HT1080 (cell line): ENCODE measurements at places on chromosomes 6 and 20. TPM values are rescaled to one million over a fixed set of nuclear protein-coding genes. Genes with fewer than 3 reads are reported as not detected.

The ARFRP1 gene
- total RNA-seq = 44.6 and 46.2 TPM in 2 replicates

The RBPJL gene
- not detected in 2 replicates for total RNA-seq

- DNase-seq = peak; percentile 67
Observed at GRCh38 chr6:13924146-13924948, 405 bp upstream of the RNF182 start.

DNA sequence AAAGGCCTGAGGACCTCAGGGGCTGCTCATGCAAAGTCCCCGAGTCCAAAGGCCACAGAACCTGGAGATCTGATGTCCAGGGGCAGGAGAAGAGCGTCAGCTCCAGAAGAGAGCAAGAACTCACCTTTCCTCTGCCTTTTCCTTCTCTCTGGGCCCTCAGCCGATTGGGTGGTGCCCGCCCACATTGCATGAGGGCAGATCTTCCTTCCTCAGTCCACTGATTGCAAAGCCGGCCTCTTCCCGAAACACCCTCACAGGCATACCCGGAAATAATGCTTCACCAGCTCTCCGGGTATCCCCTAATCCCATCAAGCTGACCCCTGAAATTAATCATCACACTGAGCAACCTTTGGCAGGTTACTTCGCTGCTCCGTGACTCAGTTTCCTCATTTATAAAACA is 33.4 kb downstream of the SPDEF start:
- no peak for DNase-seq

DNA sequence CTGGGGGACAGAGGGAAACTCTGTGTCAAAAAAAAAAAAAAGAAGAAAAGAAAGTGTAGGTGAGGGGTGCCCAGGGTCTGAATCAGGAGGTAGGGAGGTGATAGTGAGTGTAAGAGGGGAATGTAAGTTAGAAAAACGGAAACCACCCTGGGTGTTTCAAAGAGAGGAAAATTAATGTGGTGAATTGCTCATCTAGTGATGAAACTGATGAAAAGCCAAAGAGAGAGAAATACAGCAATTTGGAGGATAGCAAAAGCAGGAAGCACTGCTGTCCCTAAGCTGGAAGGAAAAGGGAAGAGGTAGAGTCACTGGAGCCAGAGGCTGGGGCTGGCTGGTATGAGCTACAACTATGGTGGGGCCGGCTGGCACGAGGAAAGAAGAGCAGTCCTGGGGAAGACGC is 85.0 kb upstream of the CEP85L start:
- no peak for DNase-seq

- peak; percentile 21 for DNase-seq
Observed at GRCh38 chr6:118216751-118217150, 309.7 kb downstream of the SLC35F1 start.

DNA sequence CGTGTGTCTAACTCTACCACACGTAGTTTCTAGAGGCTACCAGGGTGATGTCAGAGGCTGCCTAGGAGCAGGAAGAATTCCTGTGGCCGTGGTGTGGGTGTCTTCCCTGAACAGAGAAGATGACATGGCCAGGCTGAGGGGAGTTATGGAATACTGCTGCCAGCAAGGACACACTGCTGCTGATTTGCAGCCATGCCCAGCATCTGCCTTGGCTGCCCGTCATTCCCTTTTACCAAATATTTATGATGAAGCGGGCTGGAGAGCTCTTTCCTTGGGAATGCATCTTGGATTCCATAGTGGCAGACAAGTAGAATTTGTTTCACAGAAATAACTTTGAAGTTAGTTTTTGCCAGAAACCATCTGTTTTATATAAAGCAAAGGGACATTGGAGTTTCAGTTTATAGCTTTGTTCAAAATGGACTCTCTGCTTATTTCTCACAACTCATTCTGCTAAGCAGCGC is 80.8 kb upstream of the VSTM2L start:
- peak; percentile 33 for DNase-seq

The ITPR3 gene
- total RNA-seq = 32.5 and 38.3 TPM in 2 replicates

The CRISP3 gene
- total RNA-seq = not detected in 2 replicates

- DNase-seq = no peak
Observed at GRCh38 chr6:155881826-155882526, 426.3 kb upstream of the NOX3 start.

DNA sequence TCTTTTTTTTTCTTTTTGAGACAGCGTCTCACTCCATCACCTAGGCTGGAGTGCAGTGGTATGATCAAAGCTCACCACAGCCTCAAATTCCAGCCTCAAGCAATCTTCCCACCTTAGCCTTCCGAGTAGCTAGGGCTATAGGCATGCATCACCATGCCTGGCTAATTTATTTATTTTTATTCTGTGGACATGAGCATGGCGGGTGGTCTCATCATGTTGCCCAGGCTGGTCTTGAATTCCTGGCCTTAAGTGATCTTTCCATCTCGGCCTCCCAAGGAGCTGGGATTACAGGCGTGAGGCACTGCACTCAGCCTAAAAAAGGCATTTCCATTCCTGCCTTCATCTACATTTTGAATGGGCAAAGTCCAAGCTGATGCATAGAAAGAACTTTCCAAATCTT is 56.2 kb upstream of the BEND3 start:
- DNase-seq = no peak

The LKAAEAR1 gene
- total RNA-seq = 0.84 and 1.0 TPM in 2 replicates

The NR2E1 gene
- not detected in 2 replicates for total RNA-seq

- no peak for DNase-seq
Observed at GRCh38 chr20:63532449-63532971, 4.7 kb downstream of the PTK6 start.

GRCh38 chr6:107217248-107217647 is 101.9 kb upstream of the BEND3 start:
- no peak for DNase-seq

DNA sequence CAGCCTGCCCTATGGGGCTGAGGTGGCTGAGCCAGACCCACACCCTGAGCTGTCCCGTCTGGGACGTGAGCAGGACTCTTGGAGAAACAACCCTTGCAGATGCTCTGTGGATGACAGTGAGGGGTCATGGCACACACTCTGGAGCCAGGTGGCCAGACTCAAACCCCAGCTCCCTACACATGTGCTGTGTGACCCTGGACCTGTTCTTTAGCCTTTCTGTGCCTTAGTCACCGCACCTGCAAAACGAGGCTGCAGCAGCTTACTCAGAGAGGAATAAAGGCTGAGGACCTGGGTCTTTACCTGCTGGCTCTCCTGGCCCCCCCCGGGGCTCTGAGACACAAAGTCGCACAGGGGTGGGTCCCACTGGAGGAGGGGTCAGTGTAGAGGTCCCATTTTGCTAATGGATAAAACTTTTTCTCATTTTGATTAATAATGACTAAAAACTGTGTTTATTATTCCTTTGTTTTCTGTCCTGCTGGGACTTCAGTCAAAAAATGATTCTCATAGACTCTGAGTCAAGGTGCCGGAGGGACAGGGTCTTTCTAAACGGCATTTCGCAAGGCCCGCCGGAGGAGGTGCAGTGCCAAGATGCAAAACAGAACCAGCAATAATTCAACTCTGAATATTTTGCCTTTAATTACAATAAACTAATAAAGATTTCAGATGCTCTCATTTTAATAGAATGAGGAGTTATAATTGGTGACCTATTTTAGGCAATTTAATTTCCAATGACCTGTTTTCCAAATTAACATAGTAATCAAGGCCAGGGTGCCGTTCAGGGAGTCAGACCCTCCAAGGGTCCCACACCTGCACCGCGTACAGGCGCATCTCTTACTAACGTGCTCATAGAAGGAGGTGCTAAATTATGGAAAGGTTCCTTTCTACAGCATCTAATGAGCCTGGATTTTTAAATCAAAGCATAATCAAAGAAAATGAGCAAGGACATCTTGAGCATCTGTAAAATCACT is 62.4 kb downstream of the YTHDF1 start:
- no peak for DNase-seq

- DNase-seq = no peak
Observed at GRCh38 chr20:33148040-33148439, 19.9 kb upstream of the BPIFA2 start.

DNA sequence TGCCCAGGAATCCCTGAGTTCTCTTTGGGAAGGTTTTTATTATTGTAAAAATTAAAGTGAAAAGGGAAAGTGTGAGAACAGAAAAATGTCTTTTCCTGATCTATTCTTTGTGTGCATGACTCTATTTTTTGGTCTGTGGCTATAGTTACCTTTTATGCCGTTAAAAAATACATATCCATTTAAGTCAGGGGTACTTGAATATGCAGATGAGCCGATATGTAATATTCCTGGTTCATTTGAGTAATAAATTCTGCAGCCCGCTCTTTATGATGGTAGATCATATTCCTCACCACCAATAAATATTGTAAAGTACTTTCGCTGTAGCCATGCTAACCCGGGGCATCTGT is 503 bp upstream of the MYT1 start:
- DNase-seq = no peak

The SNRPB2 gene
- 144 and 149 TPM in 2 replicates for total RNA-seq

The HAO1 gene
- 0.39 TPM in 1 of 2 replicates, not detected in the other for total RNA-seq

- DNase-seq = no peak
Observed at GRCh38 chr6:156650896-156651390, 126.2 kb upstream of the ARID1B start.

The NFS1 gene
- total RNA-seq = 34.1 and 92.1 TPM in 2 replicates

- no peak for DNase-seq
Observed at GRCh38 chr6:67680297-67680932, 954.7 kb upstream of the ADGRB3 start.

GRCh38 chr6:68718385-68719073 is 83.4 kb downstream of the ADGRB3 start:
- DNase-seq = peak; percentile 4

DNA sequence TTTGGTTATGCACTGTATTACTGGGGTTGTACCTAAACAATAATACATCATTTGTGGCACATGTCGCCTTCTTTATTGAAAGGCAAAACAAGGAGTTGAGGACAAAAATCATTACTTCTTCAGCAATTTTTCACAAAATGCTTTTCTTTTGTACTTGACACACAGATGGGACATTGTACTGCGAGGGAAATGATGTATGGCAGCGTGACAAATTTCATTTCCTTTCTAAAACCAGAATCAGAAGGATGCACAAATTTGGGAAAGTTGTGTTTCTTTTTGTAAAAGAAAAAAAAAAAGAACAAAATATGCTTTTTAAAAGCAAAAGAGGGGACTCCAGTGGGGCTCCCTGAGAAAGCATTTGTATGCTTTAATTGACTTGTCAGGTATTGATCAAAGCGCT is 394.0 kb upstream of the SLC35B3 start:
- DNase-seq = no peak

The HLA-DQA1 gene
- not detected in 2 replicates for total RNA-seq

- DNase-seq = no peak
Observed at GRCh38 chr6:38681850-38682249, 21.1 kb downstream of the GLO1 start.

DNA sequence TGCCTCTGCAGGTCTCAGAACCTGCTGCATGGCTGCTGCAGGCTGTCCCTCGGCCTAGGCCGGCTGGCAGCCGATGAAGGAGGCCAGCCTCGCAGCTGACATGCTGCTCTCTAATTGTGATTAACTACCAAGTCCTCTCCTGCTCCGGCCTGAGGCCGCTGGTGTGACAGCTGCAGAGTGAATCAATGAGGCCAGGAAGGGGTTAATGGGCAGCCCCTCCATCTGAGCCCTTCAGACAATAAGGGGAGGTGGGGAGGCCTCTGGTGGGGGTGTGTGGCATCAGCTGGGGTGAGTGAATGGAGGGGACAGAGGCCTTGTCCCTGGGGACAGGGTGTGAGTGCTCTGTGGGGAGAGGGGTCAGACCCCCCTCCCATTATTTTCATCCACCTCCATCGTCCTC is 34.4 kb downstream of the SLC52A3 start:
- DNase-seq = no peak

GRCh38 chr6:44826025-44826676 is 438.6 kb downstream of the CDC5L start:
- DNase-seq = no peak

DNA sequence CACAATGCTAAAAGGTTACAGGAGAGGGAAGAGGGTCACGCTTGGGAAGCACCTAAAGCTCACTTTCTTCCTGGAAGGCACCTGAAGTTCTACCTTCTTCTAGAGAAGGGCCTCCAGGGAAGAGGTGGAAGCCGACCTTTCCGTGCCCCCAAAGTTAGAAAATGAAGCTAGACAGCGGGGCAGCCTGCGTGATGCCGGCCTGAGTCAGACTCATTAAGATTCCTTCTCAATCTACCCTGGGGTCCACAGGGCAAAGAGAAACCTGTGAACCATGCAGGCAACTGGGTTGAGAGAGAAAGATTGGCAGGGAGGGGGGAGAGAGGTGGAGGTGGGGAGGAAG is 54.8 kb upstream of the CCDC167 start:
- DNase-seq = peak; percentile 60

DNA sequence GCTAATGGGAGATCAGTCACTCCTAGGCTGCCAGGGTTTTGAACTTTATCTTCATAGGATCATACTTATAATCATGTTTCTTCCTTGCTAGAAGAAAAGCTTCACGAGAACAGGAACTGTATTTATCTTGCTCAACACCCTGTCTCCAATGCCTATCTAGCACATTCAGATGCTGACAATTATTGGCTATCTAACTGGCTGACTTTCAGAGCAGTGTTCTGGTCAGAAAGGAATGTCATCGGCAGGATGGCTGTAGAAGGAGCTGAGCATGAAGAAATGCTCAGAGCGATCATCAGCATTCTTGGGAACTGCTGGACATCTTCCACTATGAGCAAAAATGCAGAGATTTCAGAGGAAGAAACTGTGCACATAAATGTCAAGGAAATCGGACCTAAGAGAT is 628.0 kb upstream of the NRSN1 start:
- DNase-seq = no peak

DNA sequence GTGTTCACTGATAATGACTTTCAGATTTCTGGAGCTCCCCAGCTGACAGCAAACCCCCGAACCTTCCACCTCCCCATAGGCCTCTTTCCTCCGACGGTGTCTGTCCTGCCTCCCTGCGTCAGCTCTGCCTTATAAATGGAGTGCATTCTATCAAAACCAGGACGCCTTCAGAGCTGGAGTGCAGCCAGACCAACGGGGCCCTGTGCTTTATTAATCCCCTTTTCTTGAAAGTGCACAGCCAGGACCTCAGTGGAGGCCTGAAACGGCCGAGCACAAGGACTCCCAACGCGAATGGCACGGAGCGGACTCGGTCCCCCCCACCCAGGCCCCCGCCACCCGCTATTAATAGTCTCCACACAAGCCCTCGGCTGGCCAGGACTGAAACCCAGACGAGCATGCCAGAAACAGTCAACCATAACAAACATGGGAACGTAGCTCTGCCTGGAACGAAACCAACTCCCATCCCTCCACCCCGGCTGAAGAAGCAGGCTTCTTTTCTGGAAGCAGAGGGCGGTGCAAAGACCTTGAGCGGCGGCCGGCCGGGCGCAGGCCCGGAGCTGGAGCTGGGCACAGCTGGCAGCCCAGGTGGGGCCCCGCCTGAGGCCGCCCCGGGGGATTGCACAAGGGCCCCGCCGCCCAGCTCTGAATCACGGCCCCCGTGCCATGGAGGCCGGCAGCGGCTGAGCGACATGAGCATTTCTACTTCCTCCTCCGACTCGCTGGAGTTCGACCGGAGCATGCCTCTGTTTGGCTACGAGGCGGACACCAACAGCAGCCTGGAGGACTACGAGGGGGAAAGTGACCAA is 42.3 kb upstream of the NAA20 start:
- DNase-seq = peak; percentile 84
